Activated CD4-positive, alpha-beta T cell treated with anti-CD3 and anti-CD28 coated beads, Interleukin-2, amount 10 ng/mL, durations not matched to agents 7 days and 5 days (primary cell): ENCODE measurements at places on chromosomes 3 and 15. TPM values are rescaled to one million over a fixed set of nuclear protein-coding genes. Genes with fewer than 3 reads are reported as not detected.

The EBLN2 gene
- total RNA-seq: 6.3 TPM

DNA sequence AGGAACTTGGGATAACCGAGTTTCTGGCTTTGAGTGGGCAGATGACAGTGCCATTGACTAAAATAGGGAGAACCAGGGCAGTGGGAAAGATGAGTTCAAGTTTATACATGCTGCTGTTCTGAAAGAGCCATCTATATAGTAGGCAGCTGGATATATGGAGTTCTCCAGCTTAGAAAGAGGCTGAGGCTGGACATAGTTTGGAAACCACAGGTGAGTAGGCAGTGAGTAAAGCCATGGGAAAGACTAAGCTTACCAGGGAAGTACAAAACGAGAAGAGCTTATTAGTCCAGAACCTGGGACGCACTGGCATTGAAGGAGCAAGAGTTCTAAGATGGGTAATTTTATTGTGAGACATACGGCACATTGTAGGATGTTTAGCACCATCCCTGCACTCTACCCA, 54.2 kb downstream of the MSL2 start:
- H3K27ac ChIP-seq: no peak overlapping the region
- DNase-seq: no peak
- H3K4me1 ChIP-seq: peaks cover 7% of the 10 kb centered on the region
- H3K36me3 ChIP-seq: peaks cover 6% of the 10 kb centered on the region
- no peak overlapping the region for H3K4me3 ChIP-seq

The TAGLN3 gene
- 0.33 TPM for total RNA-seq

DNA sequence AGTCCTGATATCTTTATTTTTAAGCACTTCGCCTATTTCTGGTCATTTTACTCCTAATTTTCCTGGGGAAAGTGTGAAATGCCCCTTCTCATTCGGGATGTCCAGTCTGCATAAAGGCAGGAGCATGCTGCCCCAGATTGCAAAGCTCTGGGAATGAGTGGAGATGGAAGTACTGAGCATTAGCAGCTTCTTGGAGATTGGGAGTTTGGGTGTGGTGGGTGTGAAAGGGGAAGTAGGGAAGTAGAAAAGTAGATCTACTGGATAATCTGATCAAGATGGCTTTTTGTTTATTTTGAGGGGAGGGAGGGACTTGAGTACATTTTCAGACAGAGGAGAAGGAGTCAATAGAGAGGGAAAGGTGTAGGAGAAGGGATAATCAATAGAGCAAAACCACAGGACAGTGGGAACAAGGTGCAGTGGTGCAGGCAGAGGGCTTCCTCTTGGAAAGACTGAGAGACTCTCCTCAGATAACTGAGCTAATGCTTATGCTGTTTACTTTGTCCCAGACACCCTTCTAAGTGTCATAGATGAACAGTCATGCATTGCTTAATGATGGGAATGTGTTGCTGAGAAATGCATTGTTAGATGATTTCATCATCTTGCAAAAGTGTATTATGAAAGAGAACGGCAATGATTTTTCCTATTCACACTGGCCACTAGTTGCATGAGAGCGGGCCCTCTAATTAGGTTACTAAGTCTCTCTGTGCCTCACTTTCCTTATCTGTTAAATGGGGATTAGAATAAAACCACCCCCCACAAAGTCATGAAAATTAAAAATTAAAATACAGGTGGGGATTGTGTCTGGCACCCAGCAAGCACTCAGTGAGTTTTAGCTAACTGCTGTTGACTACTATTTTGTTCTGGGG, 45.5 kb downstream of the PHLDB2 start:
- peaks cover 9% of the 10 kb centered on the region for H3K4me1 ChIP-seq
- DNase-seq: no peak
- no peaks in the 10 kb centered on the region for H3K27me3 ChIP-seq
- no peak overlapping the region for H3K27ac ChIP-seq
- H3K36me3 ChIP-seq: no peaks in the 10 kb centered on the region

- DNase-seq: no peak
- H3K27me3 ChIP-seq: peaks cover 7% of the 10 kb centered on the region
- no peak overlapping the region for H3K27ac ChIP-seq
- no peaks in the 10 kb centered on the region for H3K36me3 ChIP-seq
Observed at GRCh38 chr3:133933097-133934024, 37.7 kb upstream of the RAB6B start.

DNA sequence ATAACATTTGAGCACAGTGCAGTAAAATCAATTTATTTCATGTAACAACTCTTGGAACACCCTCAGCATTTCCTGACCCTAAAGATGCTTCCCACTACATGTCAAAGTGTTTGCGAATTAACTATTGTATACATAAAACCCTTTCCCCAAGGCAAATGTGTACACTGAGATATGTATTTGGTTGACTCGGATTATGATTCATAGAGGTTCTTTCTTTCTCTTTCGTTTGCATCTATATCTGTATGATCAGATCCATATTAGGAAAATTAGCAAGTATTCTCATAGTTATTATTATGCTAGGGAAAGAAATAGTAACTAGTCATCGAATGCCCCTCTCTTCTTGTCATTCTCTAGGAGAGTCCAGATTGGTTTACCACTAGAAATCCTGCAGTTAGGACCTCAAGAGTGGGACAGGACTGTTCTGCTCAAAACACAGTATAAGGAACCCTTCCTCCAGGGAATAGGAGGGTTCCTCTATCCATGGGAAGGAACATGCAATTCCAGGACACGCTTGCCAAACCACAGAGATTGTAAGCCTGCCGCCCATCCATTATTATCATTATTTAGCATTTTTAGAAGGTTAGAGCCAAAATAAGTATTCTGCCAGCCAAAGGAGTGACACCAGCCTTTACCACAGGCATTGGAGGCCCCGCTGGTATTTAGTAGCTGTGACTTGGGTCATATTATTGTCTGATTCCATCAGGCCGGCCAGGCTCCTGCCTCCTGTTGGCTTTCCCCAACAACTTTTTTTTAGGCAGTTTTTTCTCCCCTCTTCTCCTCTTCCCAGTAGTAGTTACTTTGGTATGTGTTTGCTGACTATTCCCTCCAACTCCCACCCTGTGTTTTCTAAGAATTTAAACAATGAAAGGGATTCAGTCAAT, 100.7 kb downstream of the GALK2 start:
- no peaks in the 10 kb centered on the region for H3K27me3 ChIP-seq
- H3K4me3 ChIP-seq: no peak overlapping the region
- no peak overlapping the region for H3K27ac ChIP-seq
- H3K36me3 ChIP-seq: peaks cover 12% of the 10 kb centered on the region

- H3K36me3 ChIP-seq: no peaks in the 10 kb centered on the region
- no peaks in the 10 kb centered on the region for H3K4me1 ChIP-seq
- H3K4me3 ChIP-seq: no peak overlapping the region
- no peak for DNase-seq
- H3K27ac ChIP-seq: no peak overlapping the region
Observed at GRCh38 chr3:63762180-63762579, 56.9 kb upstream of the C3orf49 start.

DNA sequence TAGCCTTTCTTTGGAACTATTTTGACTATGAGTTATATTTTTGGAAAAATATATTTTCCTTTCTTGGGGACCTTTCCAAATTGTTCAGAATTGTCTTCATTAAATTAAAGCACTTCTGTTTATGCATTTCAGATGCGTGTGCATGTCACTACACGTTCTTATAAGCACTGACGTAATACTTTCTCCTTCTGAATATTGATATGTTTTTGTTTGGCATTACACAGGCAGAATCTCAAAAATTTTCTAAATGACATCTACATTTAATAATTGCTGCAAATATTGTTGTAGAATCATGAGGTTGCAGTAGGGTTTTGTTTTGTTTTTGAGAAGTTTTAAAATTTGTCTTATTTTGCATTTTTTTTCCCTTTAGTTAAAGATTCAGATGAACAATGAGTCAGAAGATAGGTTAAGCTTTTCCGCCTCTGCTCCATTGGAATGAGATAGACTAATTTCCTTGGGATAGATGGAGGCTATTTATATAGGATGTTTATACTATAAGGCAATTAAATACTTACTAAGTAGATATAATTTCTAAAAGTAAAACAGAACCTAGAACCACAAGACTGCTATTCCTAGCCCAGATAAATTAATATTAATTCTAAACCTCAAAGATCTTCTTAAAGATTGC, 110.8 kb downstream of the MBNL1 start:
- peak overlapping the region; percentile 7 for H3K27ac ChIP-seq
- H3K36me3 ChIP-seq: peaks cover 50% of the 10 kb centered on the region
- H3K4me3 ChIP-seq: no peak overlapping the region
- H3K27me3 ChIP-seq: no peaks in the 10 kb centered on the region
- DNase-seq: no peak
- peaks cover 58% of the 10 kb centered on the region for H3K4me1 ChIP-seq

GRCh38 chr3:71129611-71130431, 453.7 kb downstream of the FOXP1 start:
- no peaks in the 10 kb centered on the region for H3K27me3 ChIP-seq
- DNase-seq: peak; percentile 45
- H3K4me3 ChIP-seq: peak overlapping the region; percentile 96
- H3K36me3 ChIP-seq: peaks cover 30% of the 10 kb centered on the region

The KNSTRN gene
- 63.3 TPM for total RNA-seq

DNA sequence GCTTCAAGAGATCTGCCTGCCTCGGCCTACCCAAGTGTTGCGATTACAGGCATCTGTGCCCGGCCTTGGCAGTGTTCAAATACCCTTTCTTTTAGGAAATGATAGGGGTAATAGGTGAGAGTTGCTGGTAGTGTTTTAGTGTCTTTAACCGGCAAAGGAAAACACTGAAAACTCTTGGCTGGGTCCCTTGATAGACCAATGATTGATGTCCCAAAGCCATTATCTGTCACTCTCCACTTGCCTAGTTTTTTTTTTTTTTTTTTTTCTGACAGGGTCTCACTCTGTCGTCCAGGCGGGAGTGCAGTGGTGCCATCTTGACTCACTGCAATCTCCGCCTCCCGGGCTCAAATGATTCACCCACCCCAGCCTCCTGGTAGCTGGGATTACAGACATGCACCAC, 19.7 kb downstream of the EBLN2 start:
- no peaks in the 10 kb centered on the region for H3K27me3 ChIP-seq
- H3K4me1 ChIP-seq: peaks cover 6% of the 10 kb centered on the region
- no peak overlapping the region for H3K4me3 ChIP-seq
- no peak overlapping the region for H3K27ac ChIP-seq

The ABI3BP gene
- not detected for total RNA-seq

The CHRNA5 gene
- total RNA-seq: 4.0 TPM

The EPHA6 gene
- not detected for total RNA-seq

DNA sequence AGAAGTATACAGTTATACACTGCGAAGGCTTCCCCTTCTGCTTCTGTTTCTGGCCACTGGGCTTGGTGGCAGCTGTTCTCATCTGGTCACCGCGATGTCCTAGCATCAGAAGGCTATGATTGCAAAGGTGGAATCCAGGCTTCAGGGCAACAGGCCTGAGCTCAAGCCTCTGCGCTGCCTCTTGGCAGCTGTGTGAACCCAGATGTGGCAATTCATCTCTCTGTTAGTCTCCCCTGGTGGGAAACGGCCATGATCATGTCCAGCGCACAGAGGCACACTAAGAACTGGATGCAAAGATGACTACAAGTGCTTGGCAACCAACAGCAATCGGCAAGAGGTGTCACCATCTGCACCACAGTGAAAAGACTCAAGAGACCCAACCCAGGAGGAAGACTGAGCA, 78.9 kb downstream of the PCSK6 start:
- peaks cover 3% of the 10 kb centered on the region for H3K27me3 ChIP-seq
- no peaks in the 10 kb centered on the region for H3K36me3 ChIP-seq
- no peak overlapping the region for H3K27ac ChIP-seq

DNA sequence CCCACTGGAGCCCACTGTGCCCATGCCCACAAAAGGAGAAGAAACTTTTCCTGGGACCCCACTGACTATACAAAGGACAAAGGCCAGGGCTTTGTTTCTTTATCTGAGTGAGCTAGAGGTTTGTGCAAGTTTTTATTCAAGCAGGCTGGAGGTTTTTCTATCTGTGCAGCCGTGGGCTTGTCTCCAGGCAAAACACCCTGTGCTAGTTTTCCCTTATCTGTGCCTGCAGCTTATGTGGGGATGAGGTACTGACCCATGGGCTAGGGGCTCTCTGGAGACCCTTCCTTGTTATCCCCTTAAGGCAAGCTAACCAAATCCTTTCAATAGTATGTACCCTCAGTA, 545.5 kb downstream of the ZPLD1 start:
- H3K4me3 ChIP-seq: no peak overlapping the region
- H3K36me3 ChIP-seq: no peaks in the 10 kb centered on the region

The LDHAL6B gene
- total RNA-seq: not detected
